ENCODE measurements at places on chromosomes 6 and 20.

DNA sequence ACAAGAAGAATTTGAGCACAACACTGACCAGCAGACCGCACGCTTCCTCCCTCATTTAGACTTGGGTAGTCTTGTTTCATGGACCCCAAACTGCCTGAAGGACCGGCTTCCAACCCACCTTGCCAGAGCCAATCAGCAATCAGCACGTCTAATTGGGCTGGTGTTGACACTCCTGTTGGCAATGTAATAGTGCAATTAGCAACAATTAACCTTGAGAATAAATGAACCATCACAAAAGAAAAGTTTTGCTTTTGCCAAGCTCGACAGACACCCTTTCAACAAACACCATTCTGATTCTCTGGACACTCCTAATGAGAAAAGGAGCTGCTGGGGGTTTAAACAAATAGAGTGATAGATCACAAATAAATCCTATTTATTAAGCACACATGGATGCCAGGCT lies 61.0 kb downstream of the EDN3 start:
- no peak for DNase-seq

- DNase-seq, result no peak
These were observed 176.8 kb downstream of the VEGFA start for GRCh38 chr6:43946641-43947363.

- no peak for DNase-seq
These were observed 21.5 kb downstream of the SYNJ2 start for GRCh38 chr6:158002951-158003853.

DNA sequence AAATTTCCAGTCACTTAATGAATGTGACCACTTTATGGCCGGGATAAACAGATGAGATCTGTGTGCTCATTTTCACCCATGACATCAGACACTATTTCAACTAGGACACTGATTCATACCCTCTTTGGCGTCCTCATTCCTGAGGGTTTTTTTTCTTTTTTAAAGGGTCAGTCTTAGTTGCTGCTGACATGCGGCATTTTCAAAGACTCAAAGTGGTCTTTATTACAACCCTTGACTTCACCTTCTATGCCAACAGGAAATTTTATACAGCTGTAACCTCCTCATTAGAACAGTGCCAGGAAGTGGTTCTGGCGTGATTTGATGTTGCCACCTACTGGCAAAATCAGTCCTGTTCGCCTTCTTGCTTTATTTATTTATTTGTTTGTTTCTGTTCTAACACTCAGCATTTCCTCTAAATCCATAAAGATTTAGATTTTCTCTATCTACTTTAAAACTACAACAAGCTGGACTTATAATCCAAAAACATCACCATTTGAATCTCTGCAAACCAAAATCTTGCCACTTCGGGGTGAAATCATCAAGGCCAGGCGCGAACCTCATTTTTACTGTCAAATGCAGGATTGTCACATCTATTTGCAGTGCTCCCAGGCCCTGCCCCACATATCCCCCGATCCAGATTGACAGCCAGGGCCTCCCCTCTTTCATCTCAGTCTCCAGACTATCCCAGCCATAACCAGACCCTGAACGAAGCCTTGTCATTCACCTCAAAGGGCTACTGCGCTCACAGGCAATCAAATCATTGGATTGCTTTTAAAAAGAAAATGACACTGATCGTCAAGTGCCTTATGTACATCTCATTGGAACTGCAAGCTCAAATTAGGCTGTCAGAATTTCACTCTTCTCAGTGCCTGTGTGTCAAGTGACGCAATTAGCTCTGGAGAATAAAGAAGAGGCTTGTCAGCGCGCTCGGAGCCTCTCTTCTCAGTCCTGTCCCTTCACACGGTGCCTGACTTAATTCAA lies 77.5 kb downstream of the C6orf118 start:
- DNase-seq, result no peak

DNA sequence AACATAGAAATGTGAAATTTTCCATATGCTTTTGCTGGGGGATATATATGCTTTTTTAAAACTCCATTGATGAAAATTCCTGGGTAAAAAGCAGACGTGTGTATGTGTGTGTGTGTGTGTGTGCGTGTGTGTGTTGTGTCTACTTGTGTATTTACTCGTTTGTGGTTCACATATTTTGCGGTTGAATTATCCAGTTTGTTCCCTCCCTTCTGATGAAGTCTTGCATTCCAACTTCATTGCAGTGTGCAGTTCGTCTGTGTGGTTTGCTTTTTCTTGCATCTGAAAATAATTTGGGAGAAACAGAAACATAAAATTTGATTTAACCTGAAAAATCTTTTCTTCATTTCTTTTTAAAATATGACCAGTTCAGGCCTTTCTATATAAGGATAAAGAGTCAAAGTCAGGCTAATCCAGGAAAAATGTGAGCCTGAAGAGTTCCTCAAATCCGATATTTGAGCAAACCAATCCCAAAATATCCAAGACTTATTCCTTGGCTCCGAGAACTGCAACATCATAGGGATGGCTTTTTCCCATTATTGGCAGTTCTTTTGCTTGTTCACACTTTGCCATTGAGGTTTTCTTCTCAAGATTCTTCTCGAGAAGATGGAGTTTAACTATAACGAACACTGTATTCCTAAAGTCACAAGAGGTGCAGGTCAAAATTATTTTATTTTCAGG lies 202.2 kb upstream of the CCN2 start:
- DNase-seq, result no peak

DNA sequence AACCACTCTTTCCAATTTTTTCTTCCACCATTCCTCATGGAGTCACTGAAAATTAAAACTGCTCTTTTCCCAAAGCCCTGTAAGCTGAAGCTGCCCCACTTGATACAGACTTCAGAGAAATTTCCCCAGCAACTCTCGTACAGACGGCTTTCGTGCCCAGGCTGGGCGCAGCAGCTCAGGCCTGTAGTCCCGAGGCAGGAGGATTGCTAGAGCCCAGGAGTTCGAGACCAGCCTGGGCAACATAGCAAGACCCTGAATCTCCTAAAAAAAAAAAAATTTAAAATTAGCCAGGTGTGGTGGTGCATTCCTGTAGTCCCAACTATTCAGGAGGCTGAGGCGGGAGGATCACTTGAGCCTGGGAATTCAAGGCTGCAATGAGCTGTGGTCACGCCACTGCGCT lies 6.6 kb downstream of the PPDPF start:
- DNase-seq, result no peak

DNA sequence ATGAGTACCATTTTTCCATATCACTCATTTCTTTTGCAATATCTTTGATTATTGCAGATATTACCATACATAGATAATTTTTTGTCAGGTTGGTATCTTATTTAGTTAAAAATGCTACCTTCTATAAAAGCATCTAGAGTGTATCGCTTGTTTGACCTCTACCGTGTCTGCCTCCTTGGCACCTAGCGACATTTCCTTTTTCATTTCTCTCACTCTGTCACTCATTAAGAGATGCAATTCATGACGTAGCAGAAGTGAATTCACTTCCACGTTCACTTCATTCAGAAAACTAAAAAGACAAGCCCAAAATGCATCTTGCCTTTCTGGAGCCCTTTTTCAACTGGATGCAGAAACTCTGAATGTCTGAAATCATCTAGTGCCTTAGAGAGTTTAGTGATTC lies 172.9 kb downstream of the MMS22L start:
- no peak for DNase-seq

DNA sequence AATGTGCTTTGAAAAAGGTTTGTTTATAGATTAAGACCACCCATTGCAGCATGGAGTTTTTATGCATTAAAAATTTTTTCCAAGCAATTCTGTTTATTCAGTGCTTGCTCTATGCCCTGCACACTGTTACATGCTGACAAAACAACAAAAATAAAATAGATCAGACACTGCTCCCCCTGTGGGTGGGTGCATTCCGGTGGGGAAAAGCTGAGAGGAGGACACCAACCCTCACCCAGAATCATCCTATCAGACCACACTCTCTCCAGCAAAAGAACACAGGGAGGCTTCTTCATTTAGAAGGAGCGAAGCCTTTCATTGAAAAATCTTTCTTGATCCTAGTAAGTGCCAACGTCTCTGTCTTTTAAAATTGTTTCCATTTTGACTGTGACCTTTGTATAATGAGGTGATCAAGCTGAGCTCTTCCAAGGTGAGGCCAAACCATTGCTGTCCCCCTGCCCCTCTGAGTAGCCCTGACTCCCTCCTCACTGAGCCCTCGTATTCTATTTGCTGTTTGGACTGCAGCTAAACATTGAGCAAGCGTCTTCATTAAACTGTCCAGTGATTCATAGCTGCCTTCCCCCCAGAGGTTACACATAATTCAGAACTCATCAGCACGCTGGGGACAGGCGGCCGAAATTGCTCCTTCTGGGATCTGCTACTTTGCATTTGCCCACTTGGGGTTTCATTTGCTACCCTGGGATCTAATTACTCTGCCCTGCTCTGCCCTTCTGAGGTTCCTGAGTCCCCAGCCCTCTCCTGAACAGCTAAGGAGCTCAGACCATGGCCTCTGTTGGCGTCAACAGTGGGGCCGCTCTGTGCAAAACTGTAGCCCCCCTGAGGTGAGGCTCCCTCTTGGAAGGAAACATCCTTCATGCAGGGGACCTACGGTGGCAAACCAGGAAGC lies 102.4 kb downstream of the F13A1 start:
- DNase-seq, result no peak

DNA sequence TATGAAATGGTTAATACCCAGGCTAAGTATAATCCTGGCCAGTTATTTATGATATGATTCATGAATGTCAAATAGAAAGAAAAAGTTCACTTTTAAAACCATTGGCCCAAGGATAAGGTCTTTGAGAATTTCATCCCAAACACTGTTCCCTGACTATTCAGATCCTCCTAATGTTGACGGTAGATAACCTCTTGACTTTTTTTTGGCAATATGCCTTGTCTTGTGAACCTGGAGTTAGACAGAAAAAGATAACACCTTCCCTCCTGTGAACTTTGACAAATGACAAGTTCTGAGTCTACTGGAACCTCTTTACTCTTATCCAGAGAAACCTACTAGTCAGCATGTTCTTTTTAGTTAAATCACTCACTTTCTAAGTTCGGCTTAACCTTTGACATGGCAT lies 166.8 kb upstream of the PREP start:
- no peak for DNase-seq

DNA sequence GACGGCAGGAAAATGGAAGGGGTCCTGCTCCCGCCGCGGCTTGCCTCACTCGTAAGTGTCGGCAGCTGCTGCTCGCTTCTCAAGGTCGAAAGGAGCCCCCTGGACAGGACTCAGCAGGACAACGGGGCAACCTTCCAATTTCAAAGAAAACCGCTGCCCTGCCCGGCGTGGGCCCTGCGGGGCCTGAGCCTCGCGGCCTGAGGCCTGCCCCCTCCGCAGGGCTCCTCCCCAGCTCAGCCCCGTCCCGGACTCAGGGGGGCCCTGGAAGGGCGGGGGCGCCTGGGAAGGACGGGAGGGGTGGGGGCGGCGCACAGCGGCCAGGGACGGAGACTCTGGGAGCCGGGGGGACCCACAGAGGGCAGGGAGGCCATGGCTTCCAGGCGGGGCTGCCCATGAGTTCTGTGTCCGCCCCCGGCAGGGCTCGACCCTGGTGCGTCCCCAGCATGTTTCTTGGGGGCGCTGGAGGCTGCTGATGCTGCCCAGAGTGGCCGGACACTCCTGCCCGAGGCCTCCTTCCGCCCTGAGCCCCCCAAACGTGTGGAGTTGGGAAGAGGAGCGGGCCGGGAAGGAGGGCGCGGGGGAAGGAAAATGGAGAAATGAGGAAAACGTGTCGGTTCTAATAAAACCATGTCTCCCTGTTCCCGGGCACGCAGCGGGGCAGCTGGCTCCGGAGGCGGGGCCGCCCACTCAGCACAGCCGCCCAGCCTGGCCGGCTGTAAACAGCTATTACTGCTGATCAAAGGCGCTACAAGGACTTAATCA lies 114.6 kb downstream of the DLL1 start:
- DNase-seq, result no peak

DNA sequence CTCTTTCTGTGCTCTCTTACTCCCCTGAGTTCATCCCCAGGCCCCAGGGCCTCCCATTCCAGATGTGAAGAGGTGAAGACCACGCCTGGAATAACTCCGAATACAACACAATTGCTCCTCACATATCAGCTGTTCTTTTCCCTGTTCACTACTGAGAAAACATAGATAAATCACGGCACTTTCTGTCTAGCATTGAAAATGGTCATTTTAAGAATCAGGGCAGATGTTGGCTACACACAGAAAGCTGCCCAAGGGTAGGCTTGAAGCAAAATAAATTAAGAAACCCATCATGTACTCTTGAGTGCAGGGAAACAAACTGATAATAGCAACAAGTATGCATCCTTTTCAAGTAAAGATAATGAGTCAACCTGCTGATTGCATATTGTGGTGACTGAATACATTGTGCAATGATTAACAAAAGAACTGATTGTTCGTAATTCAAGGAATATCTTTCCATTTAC lies 382.5 kb downstream of the PRKN start:
- no peak for DNase-seq

DNA sequence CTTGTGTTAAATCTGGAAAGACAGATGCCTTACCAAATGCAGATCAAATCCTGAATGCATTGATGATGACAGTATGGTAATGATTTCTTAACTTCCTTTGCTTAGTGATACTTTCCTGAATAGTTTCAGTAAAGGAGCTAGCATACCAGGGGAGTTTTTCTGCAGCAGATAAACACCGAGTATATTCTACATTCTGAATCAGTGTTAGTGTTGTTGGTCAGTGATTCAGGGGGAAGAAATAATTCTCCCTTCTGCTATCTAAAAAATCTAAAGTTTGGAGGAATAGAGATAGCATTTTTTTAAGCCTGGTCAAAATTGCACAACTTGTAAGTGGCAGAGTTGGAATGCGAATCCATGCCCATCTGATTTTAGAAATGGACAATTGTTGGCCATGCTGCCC lies 512.2 kb upstream of the MARCKS start:
- no peak for DNase-seq

DNA sequence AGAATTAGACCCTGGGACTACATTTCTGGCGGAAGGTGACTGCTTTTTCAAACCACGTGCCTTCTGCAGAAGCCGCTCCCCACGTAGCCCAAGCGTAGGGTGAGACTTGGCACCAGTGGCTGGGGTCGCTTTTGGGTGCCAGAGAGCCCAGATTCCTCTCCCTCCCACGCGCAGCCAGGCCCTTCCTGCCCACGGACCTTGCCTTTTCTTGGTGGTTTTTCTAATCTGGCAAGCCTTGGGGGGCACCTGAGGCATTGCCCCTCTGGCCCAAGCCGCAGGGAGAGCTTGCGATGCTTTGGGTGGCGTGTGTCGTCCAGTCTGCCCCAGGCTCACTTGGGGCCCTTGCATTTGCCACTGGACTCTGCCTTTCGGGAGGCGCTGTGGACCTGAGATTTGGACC lies 3.3 kb downstream of the SLCO4A1 start:
- DNase-seq, result no peak
